ENCODE measurements at places on chromosomes 3 and 15.

DNA sequence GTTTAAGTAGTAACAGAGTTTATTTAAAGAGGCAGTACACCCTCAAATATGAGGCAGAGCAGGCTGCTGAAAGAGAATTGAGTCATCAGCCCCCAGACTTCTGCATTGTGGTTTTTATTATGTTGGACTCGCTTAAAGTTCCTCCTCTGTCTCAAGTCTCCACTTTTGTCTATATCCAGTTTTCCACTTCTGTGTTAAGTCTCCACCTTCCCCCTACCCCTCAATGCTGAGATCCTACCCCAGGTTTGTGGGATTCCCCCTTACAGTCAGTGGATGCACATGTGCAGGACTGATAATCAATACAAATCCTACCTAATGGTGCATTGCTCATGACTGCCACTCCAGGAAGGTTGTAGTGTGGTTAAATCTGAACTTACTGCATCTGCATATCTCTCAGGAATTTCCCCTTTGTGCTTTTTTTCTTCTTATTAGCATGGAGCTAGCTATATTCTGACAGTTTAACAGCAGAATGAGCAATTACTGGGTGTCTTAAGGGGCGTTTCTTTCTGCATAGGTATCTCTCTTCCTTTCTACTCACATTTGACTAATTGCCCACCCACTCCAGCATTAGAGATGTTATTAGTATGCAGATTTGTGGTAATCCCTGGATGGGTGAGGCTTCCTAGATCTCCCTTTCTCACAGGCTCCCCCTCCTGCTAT, 11.9 kb upstream of the CD200R1L start:
- peak; percentile 11 for DNase-seq

GRCh38 chr3:15964605-15965442, 167.0 kb upstream of the ANKRD28 start:
- DNase-seq = no peak

GRCh38 chr3:161266731-161267150, 45.6 kb downstream of the NMD3 start:
- DNase-seq = no peak

DNA sequence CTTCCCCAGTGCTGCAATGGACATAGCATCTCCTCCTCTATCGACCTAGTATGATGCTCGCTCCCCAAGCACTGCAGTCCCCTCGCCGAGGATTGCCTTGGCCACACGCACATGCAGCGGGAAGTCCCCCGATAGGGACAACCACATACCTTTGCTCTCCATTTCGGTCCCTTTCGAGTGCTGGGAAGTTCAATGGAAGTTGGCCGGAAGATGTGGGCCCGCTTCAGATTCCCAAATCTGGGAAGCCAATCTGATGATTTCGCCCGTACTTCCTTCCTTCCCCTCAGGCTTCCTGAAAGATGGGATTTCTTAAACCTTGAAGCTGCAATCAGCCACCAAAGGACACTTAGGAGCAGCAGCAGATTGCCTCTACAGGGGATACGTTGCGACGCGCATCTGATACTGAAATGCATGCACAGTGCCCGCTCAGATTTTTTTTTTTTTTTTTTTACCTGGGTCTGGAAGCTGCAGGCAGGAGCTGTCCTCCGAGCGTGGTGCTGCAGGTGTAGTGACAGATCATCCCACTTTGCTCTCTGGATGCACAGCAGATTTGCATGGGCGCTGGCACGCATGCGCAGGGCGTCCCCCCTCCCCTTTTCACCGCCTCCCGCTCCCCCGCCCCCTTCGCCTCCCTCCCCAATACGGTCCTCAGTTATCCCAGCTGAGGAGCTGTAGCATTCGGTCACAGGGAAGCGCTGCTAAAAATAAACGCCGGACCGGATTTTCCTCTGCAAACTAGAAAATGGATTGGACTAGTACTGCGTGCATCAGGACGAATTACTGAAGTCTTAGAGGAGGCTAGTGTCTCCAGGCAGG, at the start of gene FGF12:
Gene FGF12, minus strand, starts transcription at position 510 of the 816 bp plus-strand sequence.
- no peak for DNase-seq

- no peak for DNase-seq
Measured at GRCh38 chr3:181311186-181311585, 321.6 kb upstream of the DNAJC19 start.

DNA sequence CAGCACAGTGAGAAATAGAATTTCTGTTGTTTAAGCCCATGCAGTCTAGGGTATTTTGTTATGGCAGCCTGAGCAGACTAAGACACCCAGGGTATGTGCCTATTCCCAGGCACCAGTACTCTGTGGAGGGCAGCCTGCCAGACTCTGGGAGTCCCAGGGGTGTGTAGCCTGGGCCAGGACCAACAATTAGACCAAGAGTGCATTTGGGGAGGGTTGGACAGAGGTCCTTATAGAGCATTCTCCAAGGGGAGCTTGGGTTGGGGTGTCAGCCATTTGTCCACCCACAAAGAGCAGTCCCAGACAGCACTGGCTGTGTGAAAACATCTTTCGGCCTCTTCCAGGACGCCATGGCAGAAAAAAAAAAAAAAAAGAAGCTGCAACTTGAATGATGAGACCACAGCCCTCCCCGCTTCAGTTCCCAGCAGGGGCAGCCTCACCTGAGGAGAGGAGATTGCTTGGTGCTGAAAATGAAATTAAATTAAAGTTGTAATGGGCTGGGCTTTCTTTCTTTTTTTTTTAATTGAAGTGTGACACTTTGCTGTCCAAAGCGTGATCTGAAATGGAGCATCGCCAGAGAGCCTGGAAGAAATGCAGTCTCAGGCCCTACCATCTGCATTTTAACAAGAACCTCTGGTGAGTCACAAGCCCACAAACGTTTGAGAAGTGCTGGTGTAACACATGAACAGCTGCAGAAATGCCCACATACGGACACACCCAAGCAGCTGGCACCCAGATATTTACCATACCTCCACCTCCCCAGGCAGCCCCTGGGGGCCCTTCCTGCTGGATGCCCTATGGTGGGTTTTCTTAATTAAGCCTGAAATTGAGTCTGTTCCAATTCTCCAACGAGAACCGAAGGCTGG, 21.3 kb upstream of the CAV3 start:
- DNase-seq = no peak

DNA sequence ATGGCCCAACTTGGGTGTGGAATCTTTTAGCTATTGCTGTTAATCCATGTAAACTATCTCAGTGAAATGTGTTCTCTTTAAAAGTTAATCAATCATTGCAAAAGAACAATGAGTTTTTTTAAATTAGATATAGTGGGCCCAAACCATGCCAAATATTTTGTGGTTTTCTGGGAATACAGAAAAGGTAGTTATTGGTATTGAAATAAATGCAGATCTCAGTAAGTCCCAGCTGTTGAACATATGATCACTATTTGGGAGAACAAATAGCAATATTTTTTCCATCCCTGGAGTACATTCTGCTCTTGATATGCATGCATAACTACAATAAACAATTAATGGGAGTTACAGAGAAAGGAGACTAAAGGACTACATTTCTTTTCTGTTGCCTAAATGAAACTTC, 36.0 kb upstream of the LEKR1 start:
- no peak for DNase-seq

GRCh38 chr3:58001979-58002378, 6.2 kb upstream of the FLNB start:
- no peak for DNase-seq

- DNase-seq = no peak
Measured at GRCh38 chr15:69395991-69396390, 18.2 kb upstream of the KIF23 start.

- no peak for DNase-seq
Measured at GRCh38 chr3:166498446-166498845, 661.2 kb upstream of the BCHE start.

DNA sequence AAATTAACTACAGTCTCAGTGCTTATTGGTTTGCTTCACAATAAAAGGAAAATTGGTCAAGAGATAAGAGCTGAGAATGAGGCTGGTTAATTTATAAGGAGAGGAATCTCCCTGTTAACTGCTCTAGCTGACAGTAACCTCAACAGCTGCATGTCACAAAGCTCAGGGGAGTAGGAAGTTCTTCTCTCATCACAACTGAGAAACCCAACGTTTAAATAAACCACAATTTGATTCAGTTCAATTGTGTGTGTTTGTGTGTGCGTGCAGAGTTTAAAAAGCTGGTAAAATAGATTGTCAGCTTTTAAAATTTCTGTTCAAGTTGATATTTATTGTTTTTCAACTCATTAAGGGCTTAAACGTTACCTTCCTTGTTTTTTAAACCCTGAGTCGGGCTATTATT, 3.5 kb upstream of the TGFBR2 start:
- no peak for DNase-seq

DNA sequence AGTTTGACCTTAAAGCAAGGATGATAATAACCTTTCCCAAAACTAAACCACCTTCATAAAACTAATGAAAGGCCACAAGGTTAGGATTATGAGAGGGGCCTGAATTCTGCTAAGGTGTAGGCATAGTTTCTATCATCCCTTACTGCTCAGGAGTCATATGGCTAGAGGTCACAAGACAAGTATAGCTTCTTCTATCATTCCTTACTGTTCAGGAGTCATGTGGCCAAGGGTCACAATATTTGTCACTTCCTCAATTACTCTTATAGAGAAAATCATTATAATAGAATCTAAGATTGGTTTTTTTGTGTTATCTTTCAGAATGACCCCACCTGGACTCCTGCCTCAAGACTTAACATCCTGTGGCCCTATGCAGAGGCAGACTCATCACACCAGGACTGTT, 36.6 kb downstream of the HERC1 start:
- DNase-seq = no peak

GRCh38 chr3:174822320-174822719, 36.8 kb upstream of the NAALADL2 start:
- no peak for DNase-seq

All from CD4-positive, alpha-beta T cell treated with Interleukin-6 at 100 ng/mL for 8 hours (primary cell).